ENCODE measurements at places on chromosomes 16 and 17. TPM values are rescaled to one million over a fixed set of nuclear protein-coding genes. Genes with fewer than 3 reads are reported as not detected.

DNA sequence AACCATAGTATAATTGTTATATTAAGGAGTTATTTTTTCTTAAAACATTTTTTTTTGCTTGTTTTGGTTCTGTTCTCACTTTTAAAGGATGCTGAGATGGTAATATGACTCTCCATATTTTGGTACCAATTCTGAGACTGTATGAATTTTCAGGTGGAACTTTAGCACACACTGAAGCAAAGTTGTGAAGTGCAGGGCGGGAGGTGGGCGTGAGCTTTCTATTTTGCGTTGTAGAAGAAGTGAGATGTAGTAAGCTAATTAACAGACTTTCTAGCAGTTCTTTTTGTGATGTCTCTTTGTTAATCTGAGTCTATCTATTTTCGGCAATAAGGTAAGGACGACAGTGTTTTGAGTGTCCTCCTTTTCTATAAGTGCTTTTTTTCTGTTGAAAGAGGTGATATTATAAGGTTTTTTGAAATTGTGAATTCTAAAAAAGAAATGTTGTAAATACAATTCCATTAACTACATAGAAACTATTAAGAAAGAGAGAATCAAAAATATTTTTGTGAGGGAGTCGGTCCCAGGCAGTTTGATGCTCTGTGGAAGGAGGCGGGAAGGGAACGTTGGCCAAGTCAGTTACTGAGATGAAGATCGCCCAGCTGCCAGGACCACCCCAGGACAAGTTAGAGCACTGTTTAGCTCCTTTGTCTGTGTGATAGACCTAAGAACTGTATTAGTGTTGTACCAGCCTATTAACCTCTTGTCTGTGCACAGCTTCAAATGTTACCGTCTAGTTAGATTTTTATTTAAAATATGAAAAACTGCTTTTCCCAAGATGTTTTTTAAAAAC lies 65.0 kb downstream of the CCDC182 start:
- DNase-seq: no peak
- H3K4me1 ChIP-seq: peaks cover under 1% of the 10 kb centered on the region

GRCh38 chr17:34527908-34528470 lies 51.4 kb upstream of the TMEM132E start:
- no peak overlapping the region for H3K27ac ChIP-seq
- H3K4me3 ChIP-seq: no peak overlapping the region
- H3K27me3 ChIP-seq: no peaks in the 10 kb centered on the region
- H3K36me3 ChIP-seq: no peaks in the 10 kb centered on the region

- no peaks in the 10 kb centered on the region for H3K4me1 ChIP-seq
- H3K27ac ChIP-seq: no peak overlapping the region
- no peaks in the 10 kb centered on the region for H3K27me3 ChIP-seq
- no peak overlapping the region for H3K4me3 ChIP-seq
These were observed 231.2 kb upstream of the GSE1 start for GRCh38 chr16:85381738-85382592.

The TRAPPC2L gene
- 102 TPM for total RNA-seq

The EVI2B gene
- total RNA-seq: not detected

- H3K4me1 ChIP-seq: no peaks in the 10 kb centered on the region
- H3K36me3 ChIP-seq: no peaks in the 10 kb centered on the region
- H3K4me3 ChIP-seq: peak overlapping the region; percentile 24
- DNase-seq: no peak
These were observed 17.6 kb downstream of the SRCIN1 start for GRCh38 chr17:38587947-38588787.

The MT1F gene
- 26.1 TPM for total RNA-seq

- DNase-seq: no peak
- no peaks in the 10 kb centered on the region for H3K36me3 ChIP-seq
- no peak overlapping the region for H3K4me3 ChIP-seq
- no peaks in the 10 kb centered on the region for H3K4me1 ChIP-seq
- H3K27me3 ChIP-seq: no peaks in the 10 kb centered on the region
These were observed 130.4 kb downstream of the TANC2 start for GRCh38 chr17:63096426-63096825.

GRCh38 chr16:85649411-85650134 lies 36.5 kb downstream of the GSE1 start:
- no peaks in the 10 kb centered on the region for H3K4me1 ChIP-seq
- DNase-seq: no peak
- no peak overlapping the region for H3K27ac ChIP-seq
- no peak overlapping the region for H3K4me3 ChIP-seq

DNA sequence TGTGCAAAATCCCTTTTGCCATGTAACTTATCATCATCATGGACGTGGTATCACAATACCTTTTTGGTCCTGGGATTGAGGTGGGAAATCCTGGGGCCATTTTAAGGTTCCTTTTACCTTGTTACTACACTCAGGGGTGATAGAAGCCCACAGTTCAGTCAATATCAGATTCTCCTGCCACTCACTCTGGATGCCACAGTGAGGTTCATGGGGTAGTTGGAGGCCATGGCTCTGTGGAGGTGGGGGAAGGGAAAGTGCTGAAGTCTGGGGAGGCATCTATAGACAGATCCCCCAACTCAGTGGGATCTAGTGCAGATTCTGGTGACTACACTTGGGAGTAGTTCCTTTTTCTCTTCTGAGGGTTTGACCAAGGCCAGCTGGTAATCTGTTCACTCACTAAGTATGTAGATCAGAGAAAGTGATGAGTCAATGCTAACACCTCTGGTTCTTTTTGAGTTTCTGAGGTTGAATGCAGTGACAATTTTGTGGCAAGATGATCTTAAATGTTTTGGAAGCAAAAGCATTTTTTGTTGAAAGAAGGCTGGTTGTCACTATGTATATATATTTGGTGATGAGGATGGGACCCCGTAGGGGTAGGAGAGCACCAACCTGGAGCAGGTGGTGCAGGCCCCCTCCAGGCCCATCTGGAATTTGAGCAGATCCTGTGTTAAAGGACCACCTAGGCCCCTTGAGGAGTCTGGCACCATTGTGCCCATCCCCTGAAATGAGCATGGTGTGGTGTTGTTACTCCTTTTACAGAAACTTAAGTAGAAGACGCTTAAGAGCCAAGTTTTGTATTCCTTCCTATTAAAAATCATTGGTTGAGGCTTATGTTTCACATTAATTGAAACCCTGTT lies 18.8 kb upstream of the IRF8 start:
- DNase-seq: peak; percentile 12
- no peak overlapping the region for H3K27ac ChIP-seq
- no peaks in the 10 kb centered on the region for H3K36me3 ChIP-seq
- H3K27me3 ChIP-seq: no peaks in the 10 kb centered on the region
- no peak overlapping the region for H3K4me3 ChIP-seq

GRCh38 chr17:33789658-33790057 lies 465.4 kb upstream of the CCL2 start:
- H3K36me3 ChIP-seq: no peaks in the 10 kb centered on the region
- no peak overlapping the region for H3K4me3 ChIP-seq
- no peak for DNase-seq
- H3K27ac ChIP-seq: no peak overlapping the region

The CYGB gene
- 2.8 TPM for total RNA-seq

The CRAMP1 gene
- total RNA-seq: 46.2 TPM

GRCh38 chr17:69609473-69610305 lies 195.2 kb downstream of the MAP2K6 start:
- no peak overlapping the region for H3K4me3 ChIP-seq
- no peaks in the 10 kb centered on the region for H3K27me3 ChIP-seq
- no peaks in the 10 kb centered on the region for H3K4me1 ChIP-seq
- H3K27ac ChIP-seq: no peak overlapping the region

- no peaks in the 10 kb centered on the region for H3K36me3 ChIP-seq
- H3K4me3 ChIP-seq: no peak overlapping the region
- H3K27ac ChIP-seq: no peak overlapping the region
- peaks cover 2% of the 10 kb centered on the region for H3K4me1 ChIP-seq
These were observed 3.3 kb upstream of the XYLT1 start for GRCh38 chr16:17474037-17474436.

The RABEP1 gene
- total RNA-seq: 46.9 TPM

GRCh38 chr16:50313596-50314478 lies 47.5 kb downstream of the ADCY7 start:
- H3K27me3 ChIP-seq: no peaks in the 10 kb centered on the region
- H3K27ac ChIP-seq: no peak overlapping the region
- DNase-seq: peak; percentile 28
- H3K4me3 ChIP-seq: no peak overlapping the region
- no peaks in the 10 kb centered on the region for H3K4me1 ChIP-seq

The KREMEN2 gene
- 14.6 TPM for total RNA-seq

The KRT31 gene
- total RNA-seq: not detected

The NPTX1 gene
- total RNA-seq: 20.8 TPM

- no peaks in the 10 kb centered on the region for H3K27me3 ChIP-seq
- H3K4me1 ChIP-seq: no peaks in the 10 kb centered on the region
- no peak for DNase-seq
- H3K36me3 ChIP-seq: peaks cover 7% of the 10 kb centered on the region
These were observed 15.2 kb downstream of the IL21R start for GRCh38 chr16:27417047-27417671.

- peaks cover 2% of the 10 kb centered on the region for H3K4me1 ChIP-seq
- no peak overlapping the region for H3K4me3 ChIP-seq
- H3K27ac ChIP-seq: no peak overlapping the region
- peaks cover 2% of the 10 kb centered on the region for H3K36me3 ChIP-seq
- DNase-seq: no peak
These were observed 258.1 kb downstream of the FTO start for GRCh38 chr16:53962041-53962440.

DNA sequence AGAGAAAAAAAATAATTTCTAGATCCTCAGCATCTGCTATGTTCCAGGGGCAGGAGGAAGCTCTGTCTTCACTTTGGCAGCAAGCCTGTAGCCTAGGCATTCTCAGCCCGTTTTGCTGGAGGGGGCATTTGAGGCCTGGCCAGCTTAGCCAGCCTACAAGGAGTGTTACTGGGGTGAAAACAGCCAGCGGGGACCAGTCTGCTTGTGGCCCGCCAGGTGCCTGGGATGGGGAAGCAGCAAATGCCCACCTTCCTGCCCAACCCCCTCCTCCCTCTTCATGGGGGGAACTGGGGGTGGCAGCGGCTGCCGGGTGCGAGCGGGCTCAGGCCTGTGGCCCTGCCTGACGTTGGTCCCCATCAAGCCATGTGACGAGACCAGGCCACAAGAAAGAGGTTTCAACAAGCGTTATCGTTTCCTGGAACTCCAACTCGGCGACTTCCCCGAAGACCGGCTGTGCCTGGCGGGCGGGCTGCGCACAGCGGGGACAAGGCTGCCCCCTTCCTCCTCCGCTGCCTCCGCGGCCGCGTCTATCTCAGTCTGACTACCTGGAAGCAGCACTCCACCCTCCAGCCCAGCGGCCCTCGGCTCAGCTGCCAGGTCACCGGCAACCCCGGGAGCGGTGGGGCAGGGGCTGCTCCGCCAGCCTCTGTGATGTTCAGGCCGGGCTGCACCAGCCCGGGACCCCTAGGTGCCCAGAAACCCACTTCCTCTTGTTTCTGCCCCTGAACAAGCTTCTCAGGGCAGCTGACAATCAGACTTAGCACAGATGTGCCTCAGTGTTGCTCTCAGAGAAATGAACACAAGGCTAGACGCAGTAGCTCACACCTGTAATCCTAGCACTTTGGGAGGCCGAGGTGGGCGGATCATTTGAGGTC lies 22.9 kb downstream of the SOCS1 start:
- no peaks in the 10 kb centered on the region for H3K36me3 ChIP-seq
- peak; percentile 72 for DNase-seq
- H3K27ac ChIP-seq: no peak overlapping the region
- H3K27me3 ChIP-seq: no peaks in the 10 kb centered on the region

DNA sequence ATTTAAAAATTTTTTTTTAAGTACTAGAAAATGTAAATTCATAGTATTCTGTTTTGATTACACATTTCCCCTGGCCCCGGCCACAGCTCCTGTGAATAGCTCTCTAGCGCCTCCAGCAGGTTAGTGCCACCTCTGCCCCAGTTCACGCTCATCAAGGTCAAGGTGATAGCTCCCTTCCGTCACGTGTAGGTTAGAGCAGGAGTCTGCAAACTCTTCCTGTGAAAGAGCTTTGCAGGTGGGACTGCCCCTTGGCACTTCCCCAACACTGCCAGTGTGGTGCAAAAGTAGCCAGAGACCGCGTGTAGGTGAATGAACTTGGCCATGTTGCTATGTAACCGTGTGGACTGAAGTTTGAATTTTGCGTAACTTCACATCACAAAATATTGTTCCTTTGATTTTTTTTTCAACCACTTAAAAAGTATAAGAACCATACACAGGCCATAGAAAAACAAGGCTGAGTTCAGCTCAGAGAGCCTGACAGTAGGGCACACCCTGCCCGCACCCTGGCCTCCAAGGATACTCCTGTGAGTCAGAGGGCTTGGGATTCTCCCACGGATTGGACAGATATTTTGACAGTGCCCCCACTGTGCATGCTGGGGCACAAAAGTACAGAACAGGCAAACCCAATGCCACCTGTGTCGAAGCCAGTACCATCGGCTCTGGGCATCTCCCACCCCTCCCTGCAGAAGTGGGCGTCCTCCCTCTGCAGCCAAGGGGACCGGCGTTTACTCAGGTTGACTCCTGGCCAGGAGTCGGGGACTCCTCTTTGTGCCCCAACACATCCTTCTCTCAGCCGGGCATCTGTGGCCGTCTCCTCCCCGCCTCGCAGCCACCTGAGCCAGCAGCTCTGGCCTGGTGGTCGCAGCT lies 92.0 kb upstream of the CHMP6 start:
- H3K4me1 ChIP-seq: no peaks in the 10 kb centered on the region
- no peaks in the 10 kb centered on the region for H3K27me3 ChIP-seq
- H3K27ac ChIP-seq: no peak overlapping the region
- peak; percentile 83 for DNase-seq
- H3K4me3 ChIP-seq: no peak overlapping the region

GRCh38 chr16:67718668-67719047 lies 458 bp downstream of the GFOD2 start:
- peak overlapping the region; percentile 95 for H3K4me3 ChIP-seq
- H3K36me3 ChIP-seq: no peaks in the 10 kb centered on the region
- no peak overlapping the region for H3K27ac ChIP-seq
- peaks cover 2% of the 10 kb centered on the region for H3K4me1 ChIP-seq
- H3K27me3 ChIP-seq: no peaks in the 10 kb centered on the region

DNA sequence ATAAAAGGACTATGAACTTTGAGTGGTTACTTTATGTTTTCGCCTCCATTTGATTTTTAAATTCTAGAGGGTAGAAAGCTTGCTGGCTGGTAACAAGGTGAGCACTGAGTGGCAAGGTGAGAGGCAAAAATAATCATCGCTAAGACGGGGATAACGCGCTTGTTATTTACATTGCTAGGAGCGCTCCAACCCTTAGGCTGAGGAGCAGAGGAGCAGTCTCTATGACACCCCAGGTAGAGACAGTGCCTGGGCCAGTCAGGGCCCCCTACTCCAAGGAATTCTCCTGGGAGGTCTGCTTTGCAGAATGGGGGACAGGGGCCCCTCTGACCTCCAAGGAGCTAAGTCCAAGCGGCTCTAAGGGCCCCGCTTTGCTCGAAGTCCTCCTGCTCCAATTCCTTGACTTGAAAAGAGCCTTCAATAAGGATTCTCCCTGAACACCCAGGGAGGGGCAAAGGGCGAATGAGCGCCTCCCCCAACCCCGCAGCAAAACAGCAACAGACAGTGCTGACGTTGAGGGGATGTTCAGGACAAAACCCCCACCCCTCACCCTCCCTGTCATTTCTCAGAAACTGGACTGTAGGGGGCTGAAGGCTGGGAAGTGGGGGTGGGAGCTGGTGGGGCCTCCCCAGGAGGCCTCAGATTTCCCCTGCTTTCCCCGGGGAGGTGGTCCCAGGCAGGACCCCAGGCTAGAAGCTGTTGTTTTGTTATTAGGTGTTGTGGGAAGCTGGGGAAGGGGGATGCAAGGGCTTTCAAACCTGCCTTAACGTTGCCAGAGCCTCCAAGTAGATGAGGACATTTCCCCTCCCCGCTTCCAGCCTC lies 10.2 kb upstream of the FOXF1 start:
- H3K4me3 ChIP-seq: 0 out of 3 replicates have a peak overlapping the region, but pooled peaks have one; percentile 38

GRCh38 chr17:65171752-65172151 lies 34.6 kb downstream of the RGS9 start:
- H3K27ac ChIP-seq: no peak overlapping the region
- no peak overlapping the region for H3K4me3 ChIP-seq
- H3K36me3 ChIP-seq: no peaks in the 10 kb centered on the region
- no peak for DNase-seq
- no peaks in the 10 kb centered on the region for H3K27me3 ChIP-seq
- no peaks in the 10 kb centered on the region for H3K4me1 ChIP-seq

Measured in H9 (cell line).